ENCODE measurements at places on chromosomes 16 and 17.

GRCh38 chr17:17141860-17142552 lies 64.1 kb downstream of the PLD6 start:
- DNase-seq: no peak

- DNase-seq: no peak
Measured at GRCh38 chr17:77610518-77610893, 348.0 kb upstream of the TNRC6C start.

GRCh38 chr17:57341611-57342540 lies 85.6 kb downstream of the MSI2 start:
- no peak for DNase-seq

GRCh38 chr17:39527220-39527813 lies 66.0 kb downstream of the CDK12 start:
- DNase-seq: no peak

Measured in NCI-H2081 treated with DMSO at 0.1 percent for 48 hours (cell line).